Activated CD8-positive, alpha-beta memory T cell treated with anti-CD3 and anti-CD28 coated beads for 4 hours (primary cell): ENCODE measurements at places on chromosomes 2 and 18.

DNA sequence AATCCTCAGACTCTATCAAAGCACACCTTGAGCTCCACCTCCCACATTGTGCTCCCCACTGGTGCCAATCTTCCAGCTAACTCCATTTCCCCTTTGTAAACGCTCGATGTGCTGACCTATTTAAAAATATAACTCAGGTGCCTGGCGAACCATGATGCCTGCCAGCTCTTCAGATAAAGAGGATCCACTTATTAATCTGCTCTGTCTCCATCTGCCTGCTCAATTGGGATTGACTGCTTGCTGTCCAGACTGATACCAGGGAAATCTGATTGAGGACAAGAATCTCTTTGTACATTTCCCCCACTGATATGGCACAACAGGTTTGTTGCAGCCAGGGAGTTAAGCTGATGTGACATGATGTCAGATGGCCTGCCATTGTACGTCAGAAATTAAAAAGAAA, 2036.5 kb upstream of the CELF4 start:
- DNase-seq: no peak

- no peak for DNase-seq
Measured at GRCh38 chr2:227507963-227508362, 36.0 kb downstream of the AGFG1 start.

- no peak for DNase-seq
Measured at GRCh38 chr2:86142436-86143257, 36.6 kb downstream of the PTCD3 start.

DNA sequence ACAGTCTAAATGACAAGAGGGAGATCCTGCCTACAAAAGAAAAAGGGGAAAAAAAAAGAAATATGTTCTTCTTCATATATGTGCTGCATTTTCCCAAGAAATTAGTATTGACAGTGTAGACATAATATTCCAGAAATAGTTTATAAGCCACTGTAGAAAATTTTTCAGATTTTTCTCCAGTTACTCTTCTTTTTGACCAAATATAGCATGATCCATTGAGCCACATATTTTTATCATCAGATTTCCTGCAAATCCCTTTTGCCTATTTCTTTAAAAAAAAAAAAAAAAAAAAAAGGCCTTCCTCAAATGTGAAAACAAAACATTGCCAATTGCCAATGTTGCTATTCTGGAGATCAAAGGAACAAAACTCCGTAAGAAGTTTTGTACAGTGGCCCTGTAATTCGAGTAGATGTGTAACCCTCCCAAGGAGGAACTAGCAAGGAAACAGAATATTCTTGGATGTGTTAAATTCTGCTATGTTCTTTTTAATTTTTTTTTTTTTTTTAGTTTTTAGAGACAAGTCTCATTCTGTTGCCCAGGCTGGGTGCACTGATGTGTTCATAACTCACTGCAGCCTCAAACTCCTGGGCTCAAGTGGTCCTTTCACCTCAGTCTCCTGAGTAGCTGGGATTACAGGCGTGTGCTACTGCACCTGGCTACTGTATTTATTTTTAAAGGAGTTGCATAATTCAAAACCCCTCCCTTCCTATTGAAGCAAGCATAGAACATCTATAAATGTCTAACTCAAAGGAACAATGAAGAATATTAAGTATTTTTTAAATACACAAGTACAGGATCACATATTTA, 12.5 kb upstream of the CABYR start:
- no peak for DNase-seq

DNA sequence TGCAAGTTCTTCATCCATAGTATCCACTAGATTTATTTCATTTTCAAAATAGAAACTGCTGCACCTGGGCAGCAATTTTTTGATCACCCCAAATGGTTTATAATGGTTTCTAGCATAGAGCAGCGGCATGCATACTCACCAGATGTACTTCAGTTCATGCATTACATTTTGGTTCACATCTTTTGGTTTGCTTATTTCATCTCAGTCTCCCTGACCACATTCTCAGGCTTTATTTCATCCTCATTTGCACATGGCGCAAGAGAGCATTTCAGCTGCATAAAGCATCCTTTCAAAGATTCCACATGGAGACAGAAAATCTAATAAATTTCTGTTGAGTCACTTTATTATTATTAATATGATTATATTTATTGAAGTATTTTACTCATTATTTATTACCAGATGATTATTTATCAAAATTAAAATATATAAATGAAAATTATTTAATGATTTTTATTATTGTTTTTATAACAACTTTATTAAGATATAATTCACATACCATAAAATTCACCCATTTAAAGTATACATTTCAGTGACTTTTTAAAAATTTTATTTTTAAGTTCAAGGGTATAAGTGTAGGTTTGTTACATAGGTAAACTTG, 284.6 kb downstream of the TXNL1 start:
- no peak for DNase-seq

GRCh38 chr2:80894486-80894885, 589.9 kb upstream of the LRRTM1 start:
- DNase-seq: no peak

DNA sequence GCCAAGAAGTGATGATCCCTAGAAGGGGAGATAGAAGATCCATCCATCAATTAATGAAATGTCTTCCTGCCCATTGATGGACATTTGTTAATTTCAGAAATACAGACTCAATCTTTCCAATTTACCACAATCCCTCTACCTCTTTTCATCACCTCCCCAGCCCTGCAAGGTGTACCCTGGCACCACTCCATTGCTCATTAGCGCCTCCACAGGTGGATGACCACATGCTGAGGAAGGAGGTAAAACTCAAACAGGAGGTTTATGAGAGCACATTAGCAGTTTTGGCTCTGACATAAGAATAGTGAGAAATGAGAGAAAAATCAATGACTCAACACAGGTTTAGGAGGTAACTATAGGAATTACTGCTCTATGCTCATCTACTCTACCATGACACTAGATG, 208.0 kb downstream of the C1D start:
- no peak for DNase-seq

DNA sequence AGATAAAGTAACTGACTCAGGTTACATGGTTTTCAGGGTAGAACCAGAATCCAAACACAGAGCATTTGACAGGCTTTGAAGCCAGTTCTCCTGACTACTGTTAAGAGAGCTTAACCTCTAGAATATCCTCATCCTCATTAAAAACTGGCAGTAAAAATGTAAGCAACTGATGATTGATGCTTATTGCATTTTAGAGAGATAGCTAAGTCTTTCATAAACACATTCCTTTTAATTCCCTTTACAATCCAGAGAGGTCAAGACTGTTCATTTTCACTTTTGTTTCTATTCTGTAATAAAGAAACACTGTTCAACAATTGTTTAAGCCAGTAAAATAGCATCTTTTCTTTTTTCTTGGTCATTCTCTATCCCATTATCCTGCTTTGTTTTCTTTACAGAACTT, 53.9 kb upstream of the RAB27B start:
- no peak for DNase-seq

DNA sequence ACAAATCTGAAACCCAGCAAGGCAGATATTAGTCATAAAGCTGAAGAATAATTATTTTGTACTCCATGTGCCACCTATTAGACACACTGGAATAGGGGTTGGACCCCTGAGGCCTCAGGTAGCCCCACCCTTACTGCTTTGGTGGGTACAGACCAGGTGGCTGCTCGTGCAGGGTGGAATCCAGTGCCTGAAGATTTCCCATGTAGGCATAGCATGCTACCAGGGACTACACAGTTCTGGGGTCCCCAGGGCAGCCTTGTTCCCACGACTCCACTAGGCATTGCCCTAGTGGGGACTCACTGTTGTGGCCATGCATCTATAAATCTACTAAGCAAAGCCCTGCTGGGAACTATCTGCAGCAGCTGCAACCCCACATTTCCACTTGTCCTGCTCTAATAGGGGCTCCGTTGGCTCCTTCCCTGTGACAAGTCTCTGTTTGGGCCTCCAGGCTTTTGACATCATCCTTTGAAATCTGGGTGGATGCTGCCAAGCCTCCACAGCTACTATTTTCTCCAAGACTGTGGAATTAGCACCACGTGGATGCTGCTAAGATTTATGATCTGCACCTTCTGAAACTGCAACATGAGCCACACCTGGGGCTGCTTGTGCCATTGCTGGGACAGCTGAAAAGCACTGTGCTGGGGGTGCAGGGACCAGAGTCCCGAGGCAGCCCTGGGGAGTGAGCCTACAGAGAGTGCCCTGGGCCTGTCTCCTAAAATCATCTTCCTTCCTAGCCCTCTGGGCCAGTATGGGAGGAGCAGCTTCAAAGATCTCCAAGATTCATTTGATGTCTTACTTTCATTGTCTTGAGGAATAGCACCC, 303.8 kb downstream of the FSIP2 start:
- DNase-seq: no peak

GRCh38 chr2:190405070-190405469, 3.1 kb upstream of the MFSD6 start:
- DNase-seq: no peak

DNA sequence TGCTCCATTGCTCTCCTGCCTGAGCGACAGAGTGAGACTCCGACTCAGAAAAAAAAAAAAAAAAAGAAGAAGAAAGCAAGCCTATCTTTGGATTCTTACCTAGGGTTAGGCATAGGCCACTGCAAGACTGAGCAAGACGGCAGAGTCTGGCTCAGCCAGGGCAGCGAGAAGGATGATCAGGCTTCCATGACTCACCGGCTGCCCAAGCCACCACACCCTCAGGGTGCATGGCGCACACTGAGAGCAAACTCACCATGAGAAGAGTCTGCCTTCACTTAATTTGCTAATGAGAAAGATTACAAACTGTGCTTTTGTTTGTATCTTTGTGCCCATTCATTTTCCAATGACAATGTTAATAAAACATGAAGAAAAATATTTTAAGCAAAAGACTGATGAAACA, 8.2 kb downstream of the FAM110C start:
- no peak for DNase-seq

DNA sequence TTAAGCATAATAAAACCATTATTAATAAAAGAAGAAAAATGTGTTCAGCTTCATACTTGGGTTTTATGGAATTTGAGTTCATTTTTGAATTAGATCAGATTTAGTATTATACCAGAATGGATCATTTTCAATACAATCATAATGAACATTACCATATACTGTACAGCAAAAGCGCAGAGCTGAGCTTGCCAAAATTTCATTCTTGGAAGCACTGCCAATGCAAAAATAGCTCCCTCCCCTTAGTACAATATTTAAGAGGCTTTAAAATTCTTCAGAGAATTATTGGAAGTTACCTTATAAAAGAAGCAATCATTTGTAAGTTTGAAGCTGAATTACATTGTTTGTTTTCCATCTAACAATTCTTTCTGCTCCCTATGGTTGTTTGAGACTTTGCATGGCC, 938.1 kb upstream of the SLC39A10 start:
- no peak for DNase-seq

GRCh38 chr18:62366992-62367391, 41.9 kb downstream of the TNFRSF11A start:
- no peak for DNase-seq

GRCh38 chr2:160254189-160254762, 54.2 kb upstream of the ITGB6 start:
- DNase-seq: no peak

- DNase-seq: no peak
Measured at GRCh38 chr2:86249579-86250391, 50.5 kb downstream of the MRPL35 start.

DNA sequence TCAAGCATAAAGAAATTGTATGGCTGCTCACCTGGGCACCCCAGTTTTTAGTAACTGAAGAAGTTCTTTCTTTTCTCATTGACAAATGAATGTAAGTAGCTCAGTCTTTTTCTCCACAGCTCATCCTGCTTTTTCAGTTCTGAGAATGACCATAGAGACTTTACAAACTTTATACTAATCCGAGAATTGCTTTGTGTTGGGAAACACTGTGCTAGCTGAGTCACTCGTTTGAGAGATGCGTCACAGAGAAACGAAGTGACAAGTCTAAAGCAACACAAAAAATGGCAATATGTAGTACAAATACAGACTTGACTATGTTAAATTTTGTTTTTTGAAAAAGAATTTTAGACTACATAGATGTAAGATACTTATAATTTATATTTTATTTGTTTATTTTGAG, 9.0 kb downstream of the LRRTM4 start:
- DNase-seq: no peak

DNA sequence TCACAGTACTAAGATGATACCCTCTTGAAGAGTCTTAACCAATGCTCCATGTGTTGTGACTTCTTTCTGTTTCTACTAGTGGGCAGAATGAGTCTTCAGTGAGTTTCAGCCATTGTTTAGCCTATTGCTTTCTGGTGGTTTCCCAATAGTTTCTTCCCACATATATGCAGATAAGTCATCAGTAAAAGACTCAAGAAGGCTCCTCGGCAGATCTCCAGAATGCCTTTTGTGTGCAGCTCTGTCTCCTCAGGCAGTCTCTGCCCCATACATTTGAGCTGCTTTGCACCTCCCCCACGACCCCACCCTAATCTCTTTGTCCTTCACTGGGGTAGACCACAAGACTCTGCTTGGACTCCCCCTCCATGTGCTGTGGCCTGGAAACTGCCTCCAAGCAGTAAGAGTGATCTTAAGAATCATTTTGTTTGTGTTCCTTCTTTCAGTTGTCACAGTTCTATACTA, 71.6 kb upstream of the CHRNA1 start:
- no peak for DNase-seq

- DNase-seq: no peak
Measured at GRCh38 chr18:46809145-46809544, 52.3 kb upstream of the ST8SIA5 start.

DNA sequence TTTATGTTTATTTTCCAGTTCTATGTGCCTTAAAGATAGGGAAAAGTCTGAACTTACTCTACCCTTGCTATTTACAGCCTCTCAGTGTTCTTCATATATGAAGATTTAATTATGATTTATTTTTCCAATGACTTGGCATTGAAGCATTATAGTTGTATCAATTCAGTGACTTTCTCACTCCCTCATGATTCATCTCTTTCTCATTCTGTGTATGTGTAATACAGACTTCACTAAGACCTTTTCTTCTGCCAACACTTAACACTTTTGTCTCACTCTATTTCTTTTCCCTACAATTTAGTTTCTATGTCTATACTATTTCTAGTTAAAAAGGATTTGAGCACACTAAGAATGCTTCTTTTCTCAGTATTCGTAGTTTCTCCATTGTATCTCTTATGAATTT, 1470.3 kb upstream of the ACVR2A start:
- no peak for DNase-seq

DNA sequence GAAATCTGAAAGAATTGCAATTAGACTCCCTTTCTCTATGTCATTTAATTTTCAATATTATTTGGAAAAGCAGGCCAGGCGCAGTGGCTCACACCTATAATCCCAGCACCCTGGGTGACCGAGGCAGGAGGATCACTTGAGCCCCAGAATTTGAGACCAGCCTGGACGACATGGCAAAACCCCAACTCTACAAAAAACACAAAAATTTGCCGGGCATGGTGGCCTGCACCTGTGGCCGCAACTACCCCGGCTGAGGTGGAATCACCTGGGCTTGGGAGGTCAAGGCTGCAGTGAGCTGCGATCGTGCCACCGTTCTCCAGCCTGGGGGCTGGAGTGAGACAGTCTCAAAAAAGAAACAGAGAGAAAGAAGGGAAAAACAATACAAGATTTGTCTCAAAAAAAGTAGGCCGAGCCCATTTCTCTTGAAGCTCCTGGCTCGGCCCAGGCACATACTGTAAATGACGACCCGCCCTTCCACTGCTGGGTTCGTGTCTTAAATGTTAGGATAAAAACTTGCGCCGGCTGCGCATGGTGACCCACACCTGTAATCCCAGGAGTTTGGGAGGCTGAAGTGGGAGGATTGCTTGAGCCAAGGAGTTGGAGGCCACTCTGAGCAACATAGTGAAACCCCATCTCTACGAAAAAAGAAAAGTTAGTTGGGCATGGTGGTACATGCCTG, 31.1 kb upstream of the GPC1 start:
- no peak for DNase-seq

- DNase-seq: no peak
Measured at GRCh38 chr18:44156126-44156525, 524.6 kb upstream of the SETBP1 start.
